Glutamatergic neuron (in vitro differentiated cells): ENCODE measurements at places on chromosomes 5 and 9.

- no peak for DNase-seq
Measured at GRCh38 chr9:90070931-90071660, 466.3 kb downstream of the GADD45G start.

- DNase-seq = peak; percentile 43
Measured at GRCh38 chr5:179143446-179143845, 83.3 kb downstream of the ZNF354C start.

GRCh38 chr9:137552022-137552768, 516 bp downstream of the MRPL41 start:
- no peak for DNase-seq

GRCh38 chr5:105952875-105953274, 1717.9 kb downstream of the EFNA5 start:
- DNase-seq = no peak

- peak; percentile 37 for DNase-seq
Measured at GRCh38 chr9:72271613-72272478, 93.2 kb downstream of the ZFAND5 start.

GRCh38 chr9:93456022-93456421, 2.6 kb upstream of the FAM120AOS start:
- DNase-seq = no peak

- no peak for DNase-seq
Measured at GRCh38 chr9:119677811-119678505, 308.7 kb upstream of the BRINP1 start.

GRCh38 chr5:109223531-109223930, 186.2 kb downstream of the PJA2 start:
- DNase-seq = no peak

GRCh38 chr5:179696603-179697002, 2.2 kb upstream of the CANX start:
- no peak for DNase-seq

GRCh38 chr5:42745856-42746255, 10.8 kb upstream of the CCDC152 start:
- DNase-seq = no peak
